Activated CD4-positive, alpha-beta T cell treated with anti-CD3 and anti-CD28 coated beads for 1 hour (primary cell): ENCODE measurements at places on chromosomes 3 and 15.

- DNase-seq = no peak
Observed at GRCh38 chr15:35998663-35999602, 453.0 kb upstream of the DPH6 start.

DNA sequence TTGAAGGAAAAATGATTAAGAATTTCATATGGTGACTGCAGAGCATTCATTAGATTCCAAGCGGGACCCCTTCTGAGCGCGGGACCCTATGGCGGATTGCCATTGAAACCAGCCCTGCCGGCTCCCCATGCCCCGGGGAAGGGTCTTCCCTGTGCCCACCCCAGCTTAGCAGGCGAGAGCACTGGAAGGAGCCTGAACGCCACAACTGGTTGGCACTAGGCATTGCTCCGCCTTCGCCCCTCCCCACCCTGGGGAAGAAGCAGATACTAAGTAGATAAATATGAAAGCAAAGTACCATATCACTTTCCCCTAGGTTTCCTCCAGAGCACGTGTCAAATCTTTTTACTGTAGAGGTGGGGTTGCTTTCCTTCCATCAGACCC is 70.7 kb downstream of the CYP19A1 start:
- no peak for DNase-seq

DNA sequence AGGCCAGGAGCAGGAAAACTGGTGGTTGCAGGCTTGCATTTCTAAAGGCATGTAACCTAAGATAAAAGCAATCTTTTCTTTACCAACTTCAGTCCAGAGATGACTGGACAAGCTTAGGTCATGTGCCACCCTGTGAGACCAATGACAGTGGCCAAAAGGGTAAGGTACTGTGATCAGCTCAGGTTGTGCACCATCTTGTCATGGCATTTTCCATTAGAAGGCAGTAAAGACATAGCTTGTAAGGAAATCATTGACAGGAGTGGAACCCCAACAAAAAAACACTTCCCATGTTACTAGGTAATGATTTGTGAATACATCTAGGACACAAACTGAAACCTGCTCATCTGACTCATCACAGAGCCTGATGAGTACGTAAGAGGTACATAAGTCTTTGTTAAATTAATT is 35.2 kb downstream of the SSR3 start:
- DNase-seq = no peak

DNA sequence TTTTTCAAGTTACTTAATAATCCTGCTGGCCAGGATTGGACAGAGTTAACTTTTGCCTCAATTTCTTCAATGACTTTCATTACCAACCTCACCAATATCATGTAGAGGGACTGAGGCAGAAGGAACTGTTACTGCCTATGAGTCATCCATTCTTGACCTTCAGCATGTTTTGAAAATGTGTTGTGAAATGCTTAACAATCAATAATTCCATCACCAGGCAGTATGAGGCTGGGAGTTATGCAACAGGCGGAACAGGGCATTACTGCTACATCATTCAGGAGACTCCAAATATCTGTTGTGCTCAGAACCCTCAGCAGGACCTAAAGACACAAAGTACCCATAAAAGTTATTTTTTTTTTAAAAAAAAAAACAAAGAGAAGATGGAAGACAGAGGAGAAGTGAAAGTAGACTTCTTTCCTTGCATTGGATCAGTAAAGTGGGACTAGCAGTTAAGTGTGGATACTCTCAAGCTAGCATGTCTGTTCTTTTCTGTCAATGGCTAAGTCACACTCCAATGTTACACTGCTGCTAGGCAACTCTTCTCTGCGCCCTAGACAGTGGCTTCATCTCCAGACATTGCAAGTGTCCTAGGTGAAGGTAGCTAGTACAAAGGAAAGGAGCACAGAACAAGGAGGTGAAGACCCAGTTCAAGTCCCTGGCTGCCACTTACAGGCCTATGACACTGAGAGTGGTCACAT is 184.9 kb upstream of the LPP start:
- DNase-seq = no peak

DNA sequence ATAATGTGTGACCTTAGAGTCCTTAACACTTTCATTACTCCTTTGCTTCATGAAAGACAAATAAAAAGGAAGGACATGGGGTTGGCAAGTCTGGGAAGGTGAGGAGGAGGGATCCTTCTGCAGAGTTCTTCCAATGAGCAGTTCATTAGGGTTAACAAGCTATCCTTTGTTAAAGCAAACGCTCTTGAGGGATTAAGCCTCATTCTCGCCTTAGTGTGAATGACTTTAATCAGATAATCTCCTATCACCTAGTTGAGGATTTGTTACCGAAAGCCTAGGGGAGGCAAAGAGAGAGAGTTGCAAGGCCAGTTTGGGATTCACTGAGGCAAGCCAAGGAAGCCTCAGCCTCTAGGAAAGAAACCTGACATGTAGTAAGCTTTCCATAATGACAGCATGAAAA is 7.4 kb upstream of the MBNL1 start:
- no peak for DNase-seq

DNA sequence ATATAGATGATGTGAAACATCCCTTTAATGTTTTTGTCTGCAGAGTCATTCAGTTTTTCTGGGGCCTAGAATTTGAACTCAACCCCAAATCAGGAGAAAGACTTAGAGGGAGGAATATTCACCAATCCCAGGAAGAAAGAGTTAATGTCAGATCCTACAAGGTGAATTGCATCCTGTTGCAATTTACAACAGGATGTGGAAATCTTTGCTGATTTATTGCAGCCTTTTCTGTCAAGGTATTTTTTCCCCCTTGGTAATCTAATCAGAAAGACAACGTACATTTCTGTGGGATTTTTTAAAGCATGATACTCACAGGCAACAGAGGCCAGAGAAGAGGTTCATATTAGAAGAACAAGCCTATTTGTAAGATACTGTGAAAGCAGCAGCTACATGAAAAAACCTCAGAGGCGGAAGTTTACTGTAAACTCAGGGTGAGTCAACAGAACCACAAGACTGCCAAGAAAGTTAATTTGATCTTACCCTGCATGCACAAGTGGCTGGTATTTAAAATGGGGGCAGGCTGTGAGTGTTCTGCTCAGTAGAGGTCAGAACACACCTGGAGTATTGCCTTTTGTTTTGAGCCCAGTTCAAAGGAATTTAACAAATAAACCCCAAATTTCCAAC is 531.9 kb downstream of the AGBL1 start:
- no peak for DNase-seq

GRCh38 chr3:124780356-124780755 is 50.1 kb downstream of the UMPS start:
- DNase-seq = no peak

DNA sequence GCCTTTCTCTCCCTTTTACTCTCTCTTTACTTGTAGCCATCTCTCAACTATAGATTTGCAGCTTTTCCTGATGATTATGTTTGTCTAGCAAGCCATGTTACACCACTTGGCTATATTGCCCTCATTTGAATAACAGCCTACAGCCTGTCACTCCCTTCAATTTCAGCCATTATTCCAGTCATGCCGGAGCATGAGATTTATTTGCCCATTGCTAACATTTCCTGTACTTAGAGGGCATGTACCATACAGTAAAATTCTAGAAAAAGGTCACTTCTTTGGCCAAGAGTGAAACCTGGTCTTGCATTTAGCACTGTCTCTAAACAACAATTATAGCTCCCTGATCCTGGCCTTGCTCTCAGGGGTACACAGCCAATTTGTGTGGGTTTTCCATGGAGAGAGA is 221.7 kb upstream of the TMC3 start:
- DNase-seq = no peak

DNA sequence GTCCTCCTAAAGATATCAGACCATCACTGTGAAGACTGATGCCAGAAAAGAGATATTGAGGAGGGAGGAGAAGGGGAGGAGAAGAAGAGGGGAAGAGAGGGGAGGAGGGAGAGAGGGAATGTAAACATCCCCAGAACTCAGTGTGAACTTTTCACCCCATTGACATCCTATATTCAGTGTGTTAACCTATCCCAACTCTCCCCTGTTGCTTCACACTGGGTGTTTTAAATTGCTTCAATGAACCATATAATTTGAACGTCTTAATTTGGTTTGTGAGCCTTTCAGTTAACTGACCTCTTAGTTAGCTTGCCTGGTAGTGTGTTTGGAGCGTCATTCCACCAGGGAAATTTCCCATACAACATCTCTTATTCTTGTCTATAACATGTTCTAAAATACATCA is 29.8 kb upstream of the PTPRG start:
- DNase-seq = no peak

GRCh38 chr15:47184003-47184907 is 533.0 kb upstream of the SEMA6D start:
- no peak for DNase-seq

DNA sequence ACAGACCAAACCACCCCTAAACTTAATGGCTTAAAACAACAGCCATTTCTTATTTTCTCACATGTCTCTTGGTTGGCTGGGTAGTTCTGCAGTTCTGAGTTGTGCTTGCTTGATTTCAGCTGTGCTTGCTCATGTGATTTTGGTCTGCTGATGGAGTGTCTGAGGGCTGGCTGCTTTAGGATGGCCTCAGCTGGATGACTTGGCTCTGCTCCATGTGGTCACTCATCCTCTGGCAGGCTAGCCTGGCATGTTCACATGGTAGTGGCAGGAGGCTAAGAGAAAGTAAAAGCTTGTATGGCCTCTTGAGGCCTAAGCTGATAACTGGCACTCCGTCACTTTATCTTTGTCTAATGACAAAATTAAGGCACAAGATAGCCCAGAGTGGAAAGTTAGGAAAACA is 4.1 kb downstream of the SV2B start:
- no peak for DNase-seq

DNA sequence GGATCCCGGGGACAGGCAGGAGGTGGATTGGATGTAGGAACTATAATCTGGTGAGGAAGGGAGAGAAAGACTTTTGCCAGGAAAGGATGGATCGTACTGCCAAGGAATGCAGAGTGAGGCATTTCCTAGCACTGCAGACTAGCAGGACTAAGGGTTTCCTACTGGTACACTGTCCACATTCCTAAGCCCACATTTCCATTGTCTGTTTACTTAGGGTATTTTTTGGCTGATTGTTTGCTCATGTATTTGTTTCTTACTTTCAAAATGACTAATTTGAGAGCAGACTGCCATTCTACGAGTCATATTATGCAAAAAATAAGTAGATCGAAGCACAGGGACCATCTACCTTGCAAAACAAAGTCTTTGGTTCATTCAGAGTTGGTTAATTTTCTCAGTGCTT is 1029.5 kb upstream of the NR2F2 start:
- no peak for DNase-seq

DNA sequence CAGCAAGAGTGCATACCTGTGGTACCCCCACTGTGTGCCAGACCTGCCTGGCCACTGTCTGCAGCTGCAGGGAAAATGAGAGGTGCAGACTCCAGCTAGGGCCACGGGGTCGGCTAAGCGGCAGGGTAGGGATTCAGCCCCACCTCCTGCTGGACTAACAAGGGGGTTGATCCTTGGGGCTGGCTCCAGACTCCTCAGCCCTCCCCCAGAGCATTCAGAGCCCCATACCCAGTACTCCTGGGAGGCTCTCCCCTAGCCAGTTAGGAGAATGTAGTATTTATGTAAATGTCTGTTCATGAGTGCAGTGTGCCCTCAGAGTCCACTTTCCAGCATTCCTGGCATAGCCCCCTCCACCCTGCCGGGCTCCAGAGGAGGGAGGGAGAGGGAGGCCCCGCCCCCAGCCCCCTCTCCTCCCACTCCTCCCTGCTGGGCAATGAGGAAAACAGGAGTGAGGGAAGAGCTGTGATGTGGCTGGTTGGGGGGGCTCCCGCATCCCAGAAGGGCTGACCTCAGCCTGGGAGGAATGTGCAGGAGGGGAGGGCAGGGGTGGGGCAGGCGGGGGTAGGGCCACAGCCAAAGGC is 4.5 kb upstream of the SEMA3B start:
- DNase-seq = no peak

DNA sequence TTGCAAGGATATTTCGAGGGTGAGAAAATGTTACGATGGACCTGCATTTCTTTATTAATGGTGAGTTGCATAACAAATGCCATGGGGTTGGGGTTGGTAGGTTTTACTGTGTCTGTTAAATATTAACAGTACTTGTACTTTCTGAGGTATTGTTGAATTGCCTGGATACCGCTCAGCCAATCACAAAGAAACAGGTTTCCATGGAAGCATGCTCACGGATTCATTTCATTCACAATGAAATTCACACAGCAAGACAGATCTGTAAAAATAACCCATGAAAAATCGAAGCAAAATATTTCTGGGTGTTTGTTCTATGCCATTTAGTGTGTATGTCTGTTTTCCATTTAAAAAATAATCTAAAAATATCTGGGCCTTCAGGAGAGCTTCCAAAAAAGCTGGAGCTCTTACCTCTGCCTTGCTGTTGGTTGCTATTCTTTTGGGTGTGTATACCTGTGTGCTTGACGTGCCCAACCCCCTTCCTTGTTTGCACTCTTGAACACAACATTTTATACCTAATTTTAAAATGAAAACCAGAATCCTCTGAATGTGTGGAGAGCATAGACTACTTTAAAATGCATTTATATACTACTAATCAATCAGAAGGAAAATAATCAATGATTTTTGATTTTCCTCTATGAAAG is 479.8 kb upstream of the TBL1XR1 start:
- DNase-seq = no peak

DNA sequence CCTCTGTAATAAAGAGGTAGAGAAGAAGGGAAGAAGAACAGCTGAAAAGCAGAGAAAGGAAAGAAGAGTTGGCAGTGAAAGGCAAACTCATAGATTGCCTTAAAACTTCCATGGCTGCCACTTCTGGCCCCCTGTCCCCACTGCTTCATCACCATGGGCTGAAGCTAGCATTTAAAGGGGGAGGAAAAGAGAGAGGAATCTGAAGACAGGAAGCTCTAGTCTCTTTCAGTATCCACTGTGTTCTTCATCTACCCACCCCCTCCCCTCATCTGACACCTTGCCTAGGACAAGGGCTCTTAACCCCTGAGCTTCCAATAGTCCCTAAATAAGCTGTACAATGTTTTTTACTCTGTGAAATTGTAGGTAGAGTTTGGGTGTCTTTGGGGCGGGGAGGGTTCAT is 60.6 kb downstream of the ALCAM start:
- no peak for DNase-seq

DNA sequence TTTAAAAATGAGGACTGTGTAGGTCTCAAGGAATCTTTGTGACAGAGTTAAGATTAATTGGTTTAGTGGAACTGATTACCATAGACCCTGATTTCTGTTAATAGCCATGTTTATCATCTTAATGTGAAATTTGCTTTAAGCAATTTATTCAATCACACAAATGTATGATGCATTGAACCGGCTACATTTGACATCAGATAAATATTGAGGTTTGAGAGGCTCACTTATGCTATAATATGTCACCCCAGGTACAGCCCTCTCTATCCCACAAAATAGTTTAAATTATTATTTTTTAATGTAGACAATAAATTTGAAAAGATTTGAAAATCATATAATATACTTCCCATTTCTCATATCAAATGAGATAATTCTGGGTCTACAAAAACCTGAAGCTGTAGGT is 413.3 kb downstream of the NAALADL2 start:
- no peak for DNase-seq
